ENCODE measurements at places on chromosomes 3 and 15.

- DNase-seq = no peak
These were observed 117.0 kb upstream of the PTX3 start for GRCh38 chr3:157319672-157320071.

GRCh38 chr3:8886546-8886945, 76.7 kb downstream of the RAD18 start:
- no peak for DNase-seq

DNA sequence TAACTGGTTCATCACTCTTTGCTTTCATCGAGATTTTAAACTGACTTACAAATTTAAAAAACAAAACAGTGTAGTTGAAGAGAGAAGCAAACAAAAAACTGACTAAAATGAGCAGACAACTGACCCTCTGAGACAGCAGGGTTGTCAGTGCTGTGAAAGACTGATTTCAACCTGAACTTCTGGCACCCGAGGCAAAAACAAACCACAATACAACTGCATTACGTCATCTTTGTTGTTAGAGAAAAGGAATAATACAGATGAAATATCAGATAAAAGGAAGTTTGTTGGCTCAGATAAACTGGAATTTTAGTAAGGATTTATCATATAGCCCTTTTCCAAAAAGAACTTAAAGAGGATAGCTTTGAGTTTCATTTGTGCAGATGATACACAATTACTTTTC, 51.1 kb downstream of the PARP15 start:
- DNase-seq = no peak

DNA sequence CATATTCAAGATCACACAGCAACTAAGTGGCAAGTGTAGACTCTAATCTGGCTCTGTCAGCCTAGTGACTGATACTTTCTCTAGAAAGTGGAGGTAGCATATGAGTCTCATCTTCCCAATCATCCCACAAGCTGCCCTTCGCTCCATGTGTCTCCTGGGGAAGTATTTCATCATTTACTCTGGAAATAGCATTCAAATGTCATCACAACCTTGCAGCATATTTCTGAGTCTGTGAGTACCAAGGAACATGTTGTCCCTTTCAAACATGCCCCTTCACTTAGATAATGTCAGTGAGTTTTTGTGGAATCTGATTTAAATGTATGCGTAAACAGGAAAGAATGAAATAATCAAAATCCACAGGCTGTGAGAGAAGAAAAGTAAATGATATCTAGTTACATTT, 322.9 kb downstream of the SLC9A9 start:
- DNase-seq = no peak

DNA sequence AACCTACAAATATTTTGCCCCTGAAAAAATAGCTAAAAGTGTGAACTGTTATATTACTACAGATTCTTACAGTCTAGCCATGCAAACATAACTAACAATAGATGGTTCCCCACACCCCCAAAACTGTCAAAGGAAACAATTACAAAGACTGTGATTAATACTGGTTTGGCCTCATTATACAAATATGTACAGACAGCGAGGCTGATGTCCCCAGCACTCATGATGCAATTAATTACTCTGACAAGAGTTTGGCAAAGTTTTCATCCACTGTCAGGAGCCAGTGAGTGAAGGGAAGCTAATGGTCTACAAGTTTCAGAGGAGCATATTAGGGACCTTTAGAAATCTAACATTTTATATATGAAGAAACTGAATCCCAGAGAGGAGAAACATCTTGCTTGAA, 61.0 kb downstream of the HMG20A start:
- DNase-seq = no peak

- DNase-seq = no peak
These were observed 783.1 kb downstream of the GBE1 start for GRCh38 chr3:80978216-80978969.

DNA sequence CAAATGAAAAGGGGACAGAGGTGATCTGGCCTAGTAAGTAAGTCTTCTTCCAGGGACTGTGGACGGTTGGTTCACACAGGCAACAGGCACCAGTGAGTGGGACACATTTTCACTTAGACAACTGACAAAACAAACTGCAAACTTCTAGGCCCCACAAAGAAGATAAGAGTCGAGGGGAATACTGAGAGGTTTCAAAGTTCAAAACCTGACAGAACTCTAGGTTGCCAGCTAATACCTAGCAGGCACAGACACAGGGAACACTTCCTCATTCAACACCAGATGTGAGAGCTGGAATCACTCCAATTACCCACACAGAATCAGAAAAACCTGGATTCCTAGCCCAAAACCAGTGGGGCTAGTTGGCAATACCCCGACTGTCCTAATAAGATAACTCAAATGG, 621.7 kb downstream of the ZPLD1 start:
- DNase-seq = no peak

DNA sequence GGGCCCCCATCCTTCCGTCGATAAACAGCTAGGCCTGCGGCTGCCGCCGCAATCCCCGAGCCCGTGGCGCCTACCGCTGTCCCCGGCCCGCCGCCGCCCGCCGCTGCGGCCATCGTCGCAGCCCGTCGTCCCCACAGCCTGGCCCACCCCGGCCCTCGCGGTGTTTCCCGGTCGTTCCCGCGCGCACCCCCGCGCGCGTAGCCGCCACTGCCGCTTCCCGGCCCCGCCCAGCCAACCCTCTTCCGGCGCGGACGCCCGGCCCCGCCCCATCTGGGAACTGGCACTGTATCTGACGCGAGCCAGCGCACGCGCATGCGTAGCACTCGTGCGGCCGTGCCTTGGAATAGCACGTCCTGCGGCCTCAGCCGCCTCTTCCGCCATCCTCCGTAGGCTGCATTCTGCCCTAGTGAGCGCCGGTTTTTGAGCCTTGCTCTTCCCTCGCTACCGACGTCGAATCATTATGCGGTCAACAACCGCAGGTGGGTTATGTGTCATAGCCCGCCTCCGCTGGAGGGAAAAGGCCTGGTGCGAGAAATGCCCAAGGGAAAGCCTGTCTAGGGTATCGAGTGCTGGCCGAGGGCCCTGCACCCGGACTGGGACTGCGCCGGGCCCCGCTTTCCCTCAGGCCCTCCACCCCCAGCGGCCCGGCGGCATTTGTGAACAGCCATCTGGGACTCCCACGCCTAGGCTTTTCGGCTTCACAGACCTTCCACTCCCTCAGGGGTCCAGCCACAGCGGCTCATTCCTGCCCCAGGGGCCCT, at the start of gene SMARCC1:
Gene SMARCC1, minus strand, starts transcription at position 209 of the 761 bp plus-strand sequence. Its CDS starts 96 bp downstream, at position 113.
- DNase-seq = peak; percentile 87

GRCh38 chr15:91860498-91860897, 7.0 kb downstream of the SLCO3A1 start:
- DNase-seq = no peak

DNA sequence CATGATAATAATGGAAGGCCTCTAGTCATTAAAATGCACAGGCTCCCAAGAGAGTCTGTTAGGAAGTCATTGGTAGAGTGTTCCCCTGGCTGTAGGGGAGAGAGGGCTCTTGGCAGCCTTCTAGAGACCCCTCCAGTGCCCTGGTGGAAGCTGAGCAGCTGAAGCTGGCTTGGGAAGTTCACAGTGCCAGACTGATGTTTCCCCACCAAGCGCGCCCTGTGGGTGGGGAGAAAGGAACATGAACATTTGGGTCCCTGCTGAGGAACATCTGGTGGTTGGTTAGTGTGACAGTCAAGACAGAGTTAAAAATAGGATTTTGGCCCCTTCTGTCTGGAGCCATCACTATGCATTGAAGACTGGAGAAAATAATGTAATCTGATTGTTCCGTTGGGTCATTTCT, 37.1 kb upstream of the RGMA start:
- DNase-seq = no peak

- no peak for DNase-seq
These were observed 513.5 kb upstream of the GBE1 start for GRCh38 chr3:82274897-82275296.

DNA sequence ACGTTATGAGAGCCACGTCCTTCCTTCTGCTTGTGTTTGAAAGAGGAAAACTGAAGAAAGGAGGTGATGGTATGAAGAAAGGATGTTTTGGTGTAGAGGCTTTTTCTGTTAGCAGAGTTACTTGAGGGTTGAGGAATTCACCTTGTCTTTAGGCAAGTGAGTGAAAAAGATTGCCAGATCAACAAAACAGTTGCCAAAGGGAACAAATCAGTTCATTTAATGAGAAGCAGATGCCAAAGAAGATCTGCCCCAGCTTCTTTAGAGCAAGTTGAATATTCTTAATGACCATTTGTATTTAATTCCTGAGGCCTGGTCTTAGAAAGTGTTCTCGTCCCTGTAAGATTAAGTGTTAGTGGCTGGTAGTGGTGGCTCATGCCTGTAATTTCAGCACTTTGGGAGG, 2.6 kb downstream of the CHCHD6 start:
- no peak for DNase-seq

DNA sequence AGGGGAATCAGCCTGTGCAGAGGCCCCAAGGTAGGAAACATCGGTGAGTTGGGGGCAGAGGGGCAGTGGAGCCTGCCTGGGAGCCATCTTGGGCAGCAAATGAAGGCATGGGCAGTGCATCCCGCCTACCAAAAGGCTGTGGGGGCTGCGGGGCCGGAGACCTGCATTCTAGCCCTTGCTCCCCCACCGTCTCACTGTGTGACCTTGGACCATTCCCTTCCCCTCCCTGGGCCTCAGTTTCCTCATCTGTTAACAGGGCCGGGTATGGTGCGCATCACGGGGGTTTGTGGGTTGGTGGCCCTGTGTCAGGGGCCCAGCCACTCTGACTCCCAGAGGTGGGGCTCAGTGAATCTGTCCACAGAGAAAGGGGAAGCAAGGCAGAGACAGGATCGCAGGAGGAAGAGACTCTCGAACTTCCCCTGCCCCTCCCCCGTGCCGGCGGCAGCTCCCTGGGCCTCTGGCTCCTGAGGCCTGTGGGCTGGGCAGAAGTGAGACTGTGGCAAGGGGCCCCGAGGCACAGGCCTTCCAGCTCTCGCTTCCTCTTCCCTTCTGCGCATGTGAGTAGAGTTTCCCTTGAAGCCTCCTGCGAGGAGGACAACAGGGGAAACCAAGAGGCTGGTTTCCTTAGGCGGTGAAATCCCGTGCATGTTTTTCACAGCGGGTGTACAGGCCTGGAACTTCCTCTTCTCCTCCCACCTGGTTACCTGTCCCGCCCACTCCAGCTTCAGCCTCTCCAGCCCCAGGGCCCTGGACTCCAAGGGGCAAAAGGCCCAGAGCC, 42.9 kb downstream of the IDH2 start:
- peak; percentile 22 for DNase-seq

Data from activated naive CD4-positive, alpha-beta T cell (primary cell).